Amniotic stem cell (primary cell): ENCODE measurements at places on chromosomes 4 and X.

DNA sequence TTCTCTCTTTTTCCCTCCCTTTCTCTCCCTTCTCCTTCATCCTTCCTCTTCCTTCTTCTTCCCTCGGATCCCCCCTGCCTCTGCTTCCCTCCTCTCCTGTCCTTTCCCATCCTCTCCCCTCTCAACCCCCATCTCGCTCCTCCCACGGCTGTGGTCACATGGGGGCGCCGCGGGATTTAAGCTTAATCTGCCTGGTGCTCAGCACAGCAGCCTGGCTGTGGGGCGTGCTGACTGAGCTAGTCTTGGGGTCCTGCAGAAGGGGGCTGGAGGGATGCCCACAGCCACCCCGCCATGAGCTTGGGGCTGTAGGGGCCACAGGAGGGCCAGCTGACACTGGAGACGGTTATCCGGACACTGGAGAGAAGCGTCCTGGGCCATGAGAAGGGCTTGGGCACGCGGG, 10.7 kb downstream of the SMIM10L2A start:
- no peak for DNase-seq

- DNase-seq, result no peak
These were observed 196.7 kb upstream of the AR start for GRCh38 chrX:67347145-67347544.

- no peak for DNase-seq
These were observed 261.5 kb upstream of the IGFBP7 start for GRCh38 chr4:57371671-57372070.

DNA sequence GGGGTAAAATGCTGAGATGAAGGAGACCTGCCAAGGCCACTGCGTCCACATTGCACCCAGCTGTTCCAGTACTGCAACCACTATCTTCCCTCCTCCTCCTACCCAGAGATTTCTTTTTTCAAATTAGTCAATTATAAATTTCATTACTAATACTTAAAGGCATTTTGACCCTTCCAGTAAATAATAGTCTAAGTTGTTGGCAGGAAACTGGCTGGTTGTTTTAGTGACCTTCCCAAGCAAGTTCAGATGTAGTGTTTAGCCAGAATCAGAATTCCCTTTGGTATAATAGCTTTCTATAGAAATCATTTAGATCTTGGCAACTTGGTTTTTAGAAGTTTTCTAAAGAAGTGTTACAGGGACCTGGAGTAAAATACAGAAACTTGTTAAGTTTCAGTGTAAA, 66.0 kb downstream of the AASDH start:
- DNase-seq, result no peak

- no peak for DNase-seq
These were observed 3.3 kb downstream of the CXCL1 start for GRCh38 chr4:73872316-73873108.

DNA sequence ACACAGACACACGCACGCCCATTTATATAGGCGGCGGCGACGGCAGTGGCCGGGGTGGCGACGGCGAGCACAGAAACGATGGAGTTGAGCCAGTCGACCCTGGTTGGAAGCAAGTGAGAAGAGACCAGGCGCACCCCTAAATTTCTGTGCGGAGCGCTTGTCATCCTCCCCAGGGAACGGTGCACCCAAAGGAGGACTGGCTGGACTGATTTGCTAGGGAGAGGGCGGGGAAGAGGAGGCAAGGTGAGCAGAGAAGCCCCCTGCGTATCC, 302 bp downstream of the NHS start:
- DNase-seq, result no peak

DNA sequence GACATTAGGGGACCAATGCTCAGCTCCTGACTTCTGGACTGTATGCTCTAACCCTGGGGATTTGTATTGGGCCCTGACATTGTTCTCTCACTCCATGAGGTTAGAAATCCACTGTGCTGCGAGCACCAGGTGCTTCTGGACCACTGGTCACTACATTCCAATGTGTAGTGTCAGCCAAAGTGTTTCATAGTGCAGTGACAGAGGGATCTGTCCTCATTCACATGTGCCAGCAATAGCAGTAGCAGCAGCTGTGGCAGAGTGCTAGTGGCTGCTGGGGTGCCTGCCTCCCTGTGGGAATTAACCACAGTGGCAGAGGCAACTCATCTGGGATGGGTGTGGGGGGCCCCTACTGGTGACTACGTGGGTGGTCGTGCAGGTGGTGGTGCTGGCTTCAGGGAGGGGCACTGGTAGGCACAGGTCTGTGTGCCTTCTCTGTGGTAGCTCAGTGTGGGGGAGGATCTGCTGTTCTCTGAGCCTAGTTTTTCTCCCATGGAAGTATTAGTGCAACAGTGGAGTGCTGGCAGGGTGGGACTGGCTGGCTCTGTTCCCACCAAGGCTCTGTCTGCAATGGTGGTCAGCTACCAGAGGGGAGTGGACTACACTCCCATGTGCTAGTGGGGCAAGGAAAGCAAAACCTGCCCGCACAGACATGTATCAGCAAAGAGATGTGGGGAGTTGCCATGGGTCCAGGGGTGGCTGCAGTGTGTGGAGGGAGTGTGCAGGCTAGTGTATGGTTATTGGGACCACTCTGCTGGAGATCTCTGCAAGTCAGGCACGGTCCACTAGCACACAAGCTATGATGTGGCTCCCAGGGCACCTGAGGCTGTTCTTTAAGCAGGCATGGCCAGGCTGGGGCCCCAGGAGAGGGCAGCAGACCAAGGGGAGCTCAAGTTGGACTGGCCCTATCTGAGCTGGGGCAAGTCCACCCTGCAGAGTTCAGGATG, 78.5 kb downstream of the SCLT1 start:
- DNase-seq, result no peak

DNA sequence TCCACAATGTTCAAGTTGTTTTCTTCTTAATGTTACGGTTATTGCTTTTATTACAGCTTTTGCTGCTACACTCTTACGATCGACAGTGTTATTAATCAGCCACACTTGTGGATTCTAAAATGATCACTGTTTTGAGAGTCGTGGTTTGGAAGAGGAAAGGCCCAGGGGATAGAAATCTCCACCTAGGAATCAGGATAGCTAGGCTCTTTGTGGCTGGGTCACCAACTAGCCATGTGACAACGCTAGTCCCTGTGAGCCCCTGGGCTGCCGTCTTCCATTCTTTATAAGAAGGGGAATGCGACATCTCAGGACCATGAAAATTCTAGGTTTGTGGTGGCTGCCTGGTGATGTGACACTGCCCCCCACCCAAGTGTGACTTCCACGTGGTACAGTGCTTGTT, 380 bp downstream of the SLC34A2 start:
- DNase-seq, result no peak

GRCh38 chr4:53763813-53764597, 172.7 kb upstream of the LNX1 start:
- DNase-seq, result peak; percentile 59

DNA sequence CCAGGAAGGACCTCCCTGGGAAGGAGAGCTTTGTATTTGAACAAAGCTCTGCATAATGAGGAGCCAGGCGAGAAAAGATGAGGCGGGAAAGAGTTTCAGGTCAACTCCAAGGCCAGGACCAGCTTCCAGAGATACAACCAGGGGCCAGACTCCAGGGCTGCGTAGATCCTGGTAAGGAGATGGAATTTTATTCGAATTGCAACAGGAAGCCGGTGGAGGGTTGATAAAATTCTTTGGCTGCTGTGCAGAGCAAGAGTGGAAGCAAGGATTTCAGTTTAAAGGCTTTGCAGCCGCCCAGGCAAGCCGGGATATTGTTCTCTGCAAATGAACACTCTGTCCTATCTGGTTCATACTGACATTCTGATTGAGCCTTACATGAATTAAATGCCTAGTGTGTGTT, 40.2 kb upstream of the CBR4 start:
- DNase-seq, result no peak

DNA sequence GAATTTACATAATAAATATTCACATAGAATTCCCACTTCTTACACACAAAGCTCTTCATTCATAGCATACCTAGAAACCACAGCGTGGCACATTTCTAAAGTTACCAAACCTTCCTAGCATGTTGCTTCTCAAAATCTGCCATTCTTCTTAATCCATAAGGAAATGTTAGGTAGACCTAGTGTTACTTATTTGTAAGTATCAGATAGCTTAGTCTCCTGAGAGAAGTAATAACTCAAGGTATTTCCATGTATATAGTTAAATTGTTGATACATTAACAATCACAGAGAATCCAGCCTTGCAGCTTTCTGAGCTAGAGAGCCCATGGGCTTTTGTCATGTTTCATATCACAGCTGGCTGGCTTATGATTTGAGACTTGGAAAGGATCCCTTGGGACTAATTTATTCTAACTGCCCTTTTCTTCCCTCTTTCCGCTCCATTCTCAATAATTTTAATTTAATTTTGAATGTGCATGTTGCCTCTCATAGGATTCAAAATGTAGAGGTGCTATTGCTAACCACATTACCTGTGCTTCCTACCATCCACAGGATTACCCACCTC, 17.6 kb downstream of the SH3RF1 start:
- no peak for DNase-seq

- no peak for DNase-seq
These were observed 49.0 kb downstream of the NIPAL1 start for GRCh38 chr4:48065587-48066052.

DNA sequence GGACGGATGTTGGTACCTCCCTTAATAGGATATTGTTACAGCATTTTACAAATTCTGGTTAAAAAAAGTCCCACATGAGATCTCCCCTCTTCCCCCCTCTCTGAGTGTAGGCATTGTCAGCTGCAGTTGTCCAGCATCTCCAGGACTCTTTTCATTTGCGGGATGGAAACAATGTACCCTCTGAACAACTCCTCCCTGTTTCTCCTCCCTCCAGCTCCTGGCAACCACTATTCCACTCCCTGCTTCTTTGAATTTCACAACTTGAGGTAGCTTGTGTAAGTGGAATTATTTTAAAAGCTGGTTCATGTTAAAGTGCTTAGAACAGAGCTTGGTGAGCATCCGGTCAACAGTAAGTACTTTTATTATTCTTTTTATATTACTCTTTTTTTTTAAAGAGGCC, 69.8 kb downstream of the TBL1X start:
- no peak for DNase-seq

GRCh38 chrX:112830540-112830939, 10.1 kb downstream of the AMOT start:
- DNase-seq, result no peak

DNA sequence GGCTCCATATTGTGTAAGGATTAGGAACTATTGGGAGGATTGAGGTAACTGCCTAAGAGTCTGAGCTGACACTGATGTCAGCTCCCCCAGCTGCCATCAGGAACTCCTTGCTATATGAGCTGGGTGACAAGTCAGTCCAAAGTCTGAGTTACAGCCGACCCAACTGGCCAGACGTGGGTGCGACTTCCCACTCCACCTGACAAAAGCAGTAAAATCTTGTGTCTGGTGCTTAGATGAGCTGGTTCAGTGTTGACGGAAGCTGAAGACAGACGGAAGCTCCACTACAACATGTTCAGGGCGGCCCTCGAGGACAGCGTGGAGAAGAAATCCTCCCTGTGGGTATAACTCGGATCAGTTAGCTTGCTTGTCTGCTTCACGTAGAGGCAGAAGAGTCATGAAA, 22.8 kb upstream of the NAT8L start:
- no peak for DNase-seq

- DNase-seq, result no peak
These were observed 157.3 kb downstream of the PRDM5 start for GRCh38 chr4:120765260-120765680.

DNA sequence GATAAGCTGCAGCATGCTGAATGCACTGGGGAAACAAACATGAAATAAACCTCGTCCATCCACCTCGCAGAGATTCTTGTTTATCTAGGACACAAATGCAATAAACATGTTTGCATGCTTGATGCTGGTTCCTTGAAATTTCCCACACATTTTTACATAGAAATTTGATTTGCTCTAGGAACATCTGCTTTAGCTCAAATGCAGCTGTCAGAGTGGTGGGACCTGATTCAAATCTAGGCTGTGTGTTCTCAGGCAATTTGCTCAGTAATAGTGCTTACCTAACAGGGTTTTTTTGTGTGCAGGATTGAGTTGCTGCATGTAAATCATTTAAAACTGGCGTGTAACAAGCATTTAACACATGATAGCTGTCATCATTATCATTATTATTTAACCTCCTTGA, 293.1 kb downstream of the QDPR start:
- no peak for DNase-seq

GRCh38 chr4:107391630-107392028, 328.4 kb downstream of the PAPSS1 start:
- no peak for DNase-seq

DNA sequence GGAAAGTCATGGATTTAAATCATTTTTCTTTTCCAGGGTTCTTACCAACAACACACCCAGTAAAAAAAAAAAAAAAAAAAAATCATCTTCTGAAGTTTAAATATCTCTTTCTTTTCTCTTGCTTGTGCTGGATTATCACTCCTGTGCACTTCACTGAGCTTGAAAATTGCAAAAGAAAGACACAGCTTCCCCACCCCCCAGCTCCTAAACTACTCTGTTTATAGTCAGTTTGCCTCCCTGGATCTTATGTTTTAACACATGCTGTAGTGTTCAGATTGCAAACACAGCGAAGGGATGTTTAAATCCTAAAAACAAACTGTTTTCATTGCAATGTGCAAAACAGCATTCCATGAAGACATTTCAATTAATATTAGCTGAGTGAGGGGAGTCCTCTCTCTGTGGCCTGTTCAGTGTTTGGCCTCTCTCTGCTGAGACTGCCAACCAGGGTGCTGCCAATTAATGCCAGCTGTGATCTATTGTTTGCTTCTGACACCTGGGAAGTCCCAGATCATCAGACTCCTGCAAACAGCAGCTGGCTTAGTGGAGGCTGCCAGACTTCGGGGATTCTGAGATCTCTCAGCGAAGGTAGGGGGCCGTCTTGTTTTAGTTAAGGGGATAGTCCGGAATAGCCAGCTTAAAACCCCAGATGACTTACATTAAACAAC, 171.1 kb upstream of the PITX2 start:
- DNase-seq, result no peak

DNA sequence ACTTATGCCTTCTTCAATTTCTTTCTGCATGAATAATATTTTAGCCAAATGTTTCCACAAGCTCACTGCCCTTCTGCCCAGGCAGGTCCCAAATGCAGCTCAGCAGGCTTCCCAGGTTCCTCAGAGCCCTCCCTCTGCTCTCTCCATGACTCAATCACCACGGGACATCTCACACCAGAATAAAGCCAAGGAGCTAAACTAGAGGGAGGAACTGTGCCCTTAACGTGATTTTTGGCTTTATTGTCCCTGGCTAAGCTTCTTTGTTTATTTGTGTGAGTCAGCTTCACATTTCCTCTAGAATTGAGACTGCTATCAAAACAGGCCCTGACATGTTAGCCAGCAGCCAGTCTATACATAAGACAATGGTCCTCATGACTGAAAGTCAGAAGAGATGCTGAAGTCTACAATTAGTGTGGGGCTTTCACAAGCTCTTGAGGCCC, 186.4 kb upstream of the GALNT7 start:
- peak; percentile 24 for DNase-seq

- no peak for DNase-seq
These were observed 160.4 kb downstream of the FRAS1 start for GRCh38 chr4:78217557-78217956.

GRCh38 chr4:94235825-94236224, 28.2 kb downstream of the SMARCAD1 start:
- no peak for DNase-seq
